CD14-positive monocyte (primary cell): ENCODE measurements at places on chromosomes 6 and 20.

- DNase-seq, result no peak
Measured at GRCh38 chr6:105174512-105174911, 5.3 kb downstream of the POPDC3 start.

GRCh38 chr6:106383573-106383972 is 23.1 kb downstream of the CRYBG1 start:
- DNase-seq, result peak; percentile 50

DNA sequence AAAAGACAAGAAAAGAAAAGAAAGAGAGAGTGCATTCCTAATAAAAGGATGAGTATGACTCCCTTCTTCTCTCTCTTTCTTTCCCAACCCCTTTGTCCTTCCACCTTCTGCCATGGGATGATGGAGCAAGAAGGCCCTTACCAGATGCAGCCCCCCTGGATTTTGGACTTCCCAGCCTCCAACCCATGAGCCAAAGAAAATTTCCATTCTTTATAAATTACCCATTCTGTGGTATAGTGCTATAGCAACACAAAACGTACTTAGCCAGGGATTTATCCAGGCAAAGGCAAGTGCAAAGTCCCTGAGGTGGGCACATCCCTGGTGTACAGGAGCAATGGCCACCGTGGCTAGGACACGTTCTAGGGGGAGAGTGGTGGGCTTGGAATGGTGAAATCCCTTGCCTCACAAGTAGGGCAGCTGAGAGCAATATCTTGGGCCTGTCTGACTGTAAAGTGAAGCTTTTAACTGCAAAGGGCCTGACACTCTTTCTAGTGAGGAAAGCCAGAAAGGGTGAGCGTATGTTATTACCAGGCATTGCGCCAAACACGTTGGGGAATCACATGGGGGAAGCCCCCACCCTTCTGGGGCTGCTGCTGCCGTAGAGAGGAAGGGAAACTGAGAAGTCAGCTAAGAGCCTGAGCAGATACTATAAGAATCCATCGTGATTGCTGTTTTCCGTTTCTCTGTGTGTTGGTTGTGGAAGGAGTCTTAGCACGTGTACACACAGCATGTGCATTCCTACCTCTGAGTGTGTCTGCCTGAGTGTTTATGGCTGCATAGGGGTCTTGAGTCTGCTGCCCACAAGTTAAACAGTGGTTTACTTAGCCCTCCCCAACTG is 50.7 kb upstream of the SIRPA start:
- DNase-seq, result peak; percentile 86

DNA sequence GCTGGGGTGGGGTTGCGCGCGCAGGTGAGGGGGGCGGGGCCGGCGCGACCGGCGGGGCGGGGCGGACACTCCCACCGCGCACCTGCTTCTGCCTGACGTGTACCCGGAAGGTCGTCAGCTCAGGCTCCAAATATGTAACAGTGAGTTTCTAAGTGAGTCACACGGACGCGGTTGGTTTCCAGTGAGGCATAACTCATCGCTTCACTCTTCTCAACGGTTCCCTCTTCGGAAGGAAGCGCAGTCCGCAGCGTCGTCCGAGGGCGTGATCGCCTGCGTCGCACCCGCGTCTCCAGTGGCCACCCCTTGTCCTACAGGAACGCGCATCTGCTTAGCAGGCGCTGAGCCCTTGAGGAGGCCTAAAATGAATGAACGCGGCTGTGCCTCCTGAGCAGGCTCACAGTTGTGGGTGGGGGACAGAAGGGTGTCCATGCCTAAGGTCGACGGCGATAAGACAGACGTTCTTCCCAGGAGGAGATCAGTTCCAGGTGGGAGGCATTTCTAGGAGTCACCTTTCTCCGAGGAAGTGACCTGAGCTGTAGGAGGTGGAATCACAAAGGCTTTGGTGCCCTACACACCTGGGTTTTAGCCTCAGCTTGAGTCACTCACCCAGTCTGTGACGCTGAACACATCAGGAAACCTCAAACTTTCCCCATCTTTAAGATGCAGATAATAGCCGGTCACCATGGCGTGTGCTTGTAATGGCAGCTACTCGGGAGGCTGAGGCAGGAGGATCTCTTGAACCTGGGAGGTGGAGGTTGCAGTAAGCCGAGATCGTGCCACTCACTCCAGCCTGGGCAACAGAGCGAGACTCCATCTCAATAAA is 50.9 kb upstream of the EZR start:
- peak; percentile 99 for DNase-seq

GRCh38 chr6:43202451-43202850 is 20.5 kb downstream of the CUL9 start:
- DNase-seq, result no peak

DNA sequence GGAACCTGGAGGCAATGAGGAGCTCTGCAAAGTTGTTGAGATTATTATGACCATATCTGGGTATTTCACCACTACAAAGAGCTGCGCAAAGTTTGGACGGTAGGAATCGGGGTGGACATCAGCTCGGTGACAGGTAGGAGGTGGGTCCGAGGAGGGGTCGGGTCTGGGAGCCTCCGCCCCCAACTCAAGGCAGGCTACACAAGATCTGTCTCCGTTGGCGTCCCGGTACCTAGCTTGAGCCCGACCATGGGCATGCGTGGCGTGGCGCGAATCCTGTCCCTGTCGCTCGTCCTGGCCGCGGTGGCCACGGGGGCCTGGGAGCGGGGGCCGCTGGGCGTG is 40.2 kb upstream of the ZNFX1 start:
- no peak for DNase-seq

GRCh38 chr20:25237610-25238318 is 10.1 kb upstream of the PYGB start:
- peak; percentile 97 for DNase-seq

DNA sequence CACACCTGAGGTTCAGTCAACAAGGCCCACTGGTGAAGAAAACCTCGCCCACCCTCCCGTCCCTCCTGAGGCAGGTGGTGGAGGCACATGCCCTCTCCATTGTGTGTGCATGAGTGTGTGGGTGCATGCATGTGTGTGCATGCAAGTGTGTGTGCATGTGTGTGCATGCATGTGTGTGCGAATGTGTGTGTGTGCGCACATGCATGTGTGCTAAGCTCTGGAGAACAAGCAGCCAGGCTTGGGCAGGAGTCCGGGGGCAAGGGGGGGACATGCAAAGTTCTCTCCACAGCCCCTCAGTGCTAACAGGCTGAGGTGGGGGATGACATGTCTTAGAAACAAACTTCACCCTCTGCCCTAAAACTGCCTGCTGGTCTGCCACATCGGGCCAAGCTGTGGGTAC is 3.1 kb upstream of the HSPA12B start:
- DNase-seq, result no peak

- no peak for DNase-seq
Measured at GRCh38 chr6:139597771-139598755, 223.6 kb upstream of the CITED2 start.

DNA sequence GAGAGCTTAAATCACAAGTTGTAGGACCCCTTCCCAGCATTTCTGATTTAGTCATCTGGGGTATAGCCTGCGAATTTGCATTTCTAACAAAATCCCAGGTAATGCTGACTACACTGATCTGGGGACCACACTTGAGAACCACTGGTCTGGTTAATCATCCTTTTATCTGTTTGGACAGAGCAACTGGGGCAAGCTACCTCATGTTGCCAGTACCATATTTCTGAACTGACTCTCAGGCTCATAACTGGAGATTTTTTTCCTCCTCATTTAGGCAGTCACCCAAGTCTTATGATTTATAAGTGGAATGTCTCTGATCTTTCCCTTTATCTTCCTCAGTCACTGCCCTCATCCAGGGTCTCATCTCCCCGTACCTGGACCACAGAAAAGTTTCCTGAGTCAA is 12.0 kb upstream of the GTF3C6 start:
- no peak for DNase-seq

- DNase-seq, result no peak
Measured at GRCh38 chr6:170360476-170360875, 53.9 kb downstream of the FAM120B start.

GRCh38 chr20:3171391-3172125 is 1.8 kb downstream of the LZTS3 start:
- DNase-seq, result no peak

DNA sequence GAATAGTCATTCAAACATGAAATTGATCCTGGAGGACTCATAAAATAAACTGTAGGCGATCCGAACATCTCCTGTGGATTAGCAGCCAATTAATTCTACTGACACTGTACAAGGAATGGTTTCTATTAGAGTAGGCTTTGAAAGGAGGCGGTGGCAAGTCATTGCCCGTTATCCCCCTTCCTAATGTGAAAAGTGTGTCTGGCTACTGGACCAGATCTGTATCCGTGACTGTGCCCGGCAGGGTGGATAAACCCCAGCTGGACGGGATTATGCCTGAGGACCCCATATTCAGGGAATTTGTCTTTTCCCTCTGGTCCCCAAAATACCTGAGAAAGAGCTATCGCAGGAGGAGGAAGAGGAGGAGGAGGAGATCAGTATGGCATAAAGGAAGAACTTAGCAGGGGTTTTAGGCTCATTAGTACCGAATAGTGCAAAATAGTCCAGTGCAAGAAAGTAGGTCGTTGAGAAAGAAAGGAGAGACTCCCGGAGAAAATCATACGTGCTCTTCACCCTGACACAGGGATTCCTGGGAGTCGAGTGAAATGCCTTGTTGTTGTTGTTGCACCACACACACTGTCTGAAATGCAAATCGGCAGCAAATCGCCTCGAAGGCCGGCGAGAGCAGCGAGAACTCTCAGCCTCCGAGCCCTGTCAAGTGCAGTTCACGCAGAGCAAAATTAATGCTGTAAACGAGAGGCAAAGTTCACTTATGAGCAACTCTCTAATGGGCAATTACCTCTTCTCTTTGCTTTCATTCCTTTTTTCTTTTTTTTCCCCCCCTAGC is 178.9 kb upstream of the ARID1B start:
- no peak for DNase-seq

GRCh38 chr6:124056407-124057334 is 253.0 kb downstream of the NKAIN2 start:
- DNase-seq, result no peak

DNA sequence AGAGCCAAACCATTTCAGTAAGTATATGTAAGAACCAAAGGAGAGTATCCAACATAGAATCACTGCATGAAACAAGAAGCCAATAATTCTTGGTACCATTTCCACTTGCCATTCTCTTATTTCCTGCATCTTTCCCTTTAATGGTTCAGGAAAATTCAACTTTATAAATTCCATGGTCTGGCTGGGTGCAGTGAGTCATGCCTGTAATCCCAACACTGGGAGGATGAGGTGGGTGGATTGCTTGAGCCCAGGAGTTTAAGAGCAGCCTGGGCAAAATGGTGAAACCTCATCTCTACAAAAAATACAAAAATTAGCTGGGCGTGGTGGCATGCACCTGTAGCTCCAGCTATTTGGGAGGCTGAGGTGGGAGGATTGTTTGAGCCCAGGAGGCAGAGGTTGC is 21.2 kb downstream of the NHLRC1 start:
- DNase-seq, result no peak

- DNase-seq, result no peak
Measured at GRCh38 chr20:38866265-38867061, 59.8 kb upstream of the FAM83D start.

- DNase-seq, result no peak
Measured at GRCh38 chr6:99426451-99426757, 1.3 kb upstream of the PNISR start.

GRCh38 chr6:154239392-154239791 is 117.2 kb downstream of the IPCEF1 start:
- no peak for DNase-seq

- peak; percentile 48 for DNase-seq
Measured at GRCh38 chr6:37256692-37257319, 766 bp upstream of the TBC1D22B start.

- DNase-seq, result no peak
Measured at GRCh38 chr6:33665957-33666356, 44.8 kb downstream of the ITPR3 start.

DNA sequence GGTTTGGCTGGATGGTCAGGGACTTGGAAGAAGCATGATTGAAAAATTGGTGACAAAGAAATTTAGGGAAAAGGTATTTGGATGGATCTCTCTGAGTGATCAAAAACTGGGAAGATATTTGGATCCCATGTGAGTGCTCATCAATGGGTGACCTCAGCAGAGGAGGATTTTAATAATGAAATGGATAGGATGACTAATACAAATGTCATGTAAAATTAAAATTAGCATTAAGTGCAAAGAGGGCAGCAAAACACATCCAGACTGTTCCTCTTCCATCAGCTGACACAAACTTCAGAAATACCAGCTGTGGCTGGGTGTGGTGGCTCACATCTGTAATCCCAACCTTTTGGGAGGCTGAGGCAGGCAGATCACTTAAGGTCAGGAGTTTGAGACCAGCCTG is 151.7 kb downstream of the THBS2 start:
- DNase-seq, result no peak

DNA sequence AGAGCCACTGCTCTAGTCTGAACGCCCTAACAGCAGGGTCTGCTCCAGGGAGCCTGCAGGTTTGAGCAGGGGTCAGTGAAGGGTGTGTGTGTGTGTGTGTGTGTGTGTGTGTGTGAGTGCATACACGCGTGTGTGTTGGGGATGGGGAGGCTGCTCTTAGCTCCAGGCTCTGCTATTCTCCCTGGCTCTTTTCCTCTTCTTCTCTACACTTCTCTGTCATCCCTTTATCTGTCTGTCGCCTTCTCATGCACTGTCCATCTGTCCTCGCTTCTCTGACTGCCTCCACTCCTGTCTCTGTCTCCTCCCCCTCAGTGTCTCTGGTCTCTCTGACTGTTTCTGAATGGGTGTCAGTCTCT is 3.4 kb upstream of the CDH22 start:
- DNase-seq, result no peak

- DNase-seq, result no peak
Measured at GRCh38 chr6:17212546-17213371, 68.4 kb upstream of the RBM24 start.

DNA sequence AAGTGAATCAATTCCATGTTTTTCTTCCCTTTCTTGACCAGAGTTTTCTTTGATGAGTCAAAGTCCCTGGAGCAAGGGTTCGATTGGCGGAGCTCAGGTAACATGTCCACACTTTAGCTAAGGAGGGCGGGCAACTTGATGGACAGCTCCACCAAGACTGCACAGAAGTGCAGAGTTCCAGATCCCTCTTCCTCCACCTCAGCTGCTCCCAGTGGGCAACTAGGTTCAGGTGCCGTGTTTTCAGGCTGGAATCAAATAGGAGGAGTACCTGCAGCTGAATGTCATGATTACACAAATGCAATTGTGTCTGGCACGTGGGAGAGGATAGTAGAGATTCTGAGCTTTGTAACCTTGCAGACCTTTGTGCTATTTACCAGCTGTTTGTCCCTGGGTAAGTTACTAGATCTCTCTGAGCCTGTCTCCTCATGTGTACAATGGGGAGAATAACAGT is 1.9 kb upstream of the ELMO2 start:
- no peak for DNase-seq

DNA sequence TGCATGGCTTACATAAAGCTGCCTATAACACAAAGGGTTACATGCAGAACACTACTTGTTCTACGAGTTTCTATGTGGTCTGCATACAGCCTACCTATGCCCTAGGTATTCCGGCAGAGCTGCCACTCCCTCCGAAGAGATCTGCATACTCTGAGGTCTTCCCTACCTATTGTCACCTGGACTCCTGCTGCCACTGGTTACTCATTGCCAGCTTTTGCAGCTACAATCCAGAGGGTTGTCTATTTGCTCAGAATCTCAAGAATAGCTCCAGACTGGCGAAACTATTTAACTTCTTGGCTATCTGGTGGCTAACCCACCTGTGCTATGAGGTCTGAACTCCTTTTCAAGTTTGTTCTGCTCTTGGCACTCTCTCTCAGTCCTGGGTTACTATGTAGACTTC is 323.3 kb downstream of the BMP2 start:
- DNase-seq, result no peak
